CD4-positive, alpha-beta memory T cell (primary cell): ENCODE measurements at places on chromosomes 4 and X.

DNA sequence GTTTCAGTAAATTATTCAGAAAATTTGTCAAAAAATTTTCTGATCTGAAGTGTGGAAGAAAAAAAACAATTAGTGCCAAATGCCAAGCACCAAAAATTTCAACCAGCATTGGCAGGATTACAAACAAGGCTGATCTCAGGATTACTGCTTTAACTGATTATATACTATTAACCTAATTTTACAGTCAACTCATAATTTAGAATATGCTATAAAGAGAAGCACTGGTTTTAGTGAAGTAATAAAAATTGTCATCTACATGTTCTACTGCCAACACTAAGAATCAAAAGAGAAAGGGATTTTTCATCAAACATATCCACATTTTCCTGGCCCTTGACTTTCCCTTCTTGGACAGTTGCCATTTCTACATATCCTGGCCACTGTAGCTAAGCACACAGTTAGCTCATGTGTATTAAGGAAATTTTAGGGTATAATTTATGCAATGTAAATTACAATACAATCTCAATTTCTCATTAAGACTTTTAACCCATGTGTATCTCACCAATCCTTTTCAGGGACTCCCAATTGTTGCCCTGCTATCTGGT, 33.8 kb downstream of the THOC2 start:
- no peak for DNase-seq

DNA sequence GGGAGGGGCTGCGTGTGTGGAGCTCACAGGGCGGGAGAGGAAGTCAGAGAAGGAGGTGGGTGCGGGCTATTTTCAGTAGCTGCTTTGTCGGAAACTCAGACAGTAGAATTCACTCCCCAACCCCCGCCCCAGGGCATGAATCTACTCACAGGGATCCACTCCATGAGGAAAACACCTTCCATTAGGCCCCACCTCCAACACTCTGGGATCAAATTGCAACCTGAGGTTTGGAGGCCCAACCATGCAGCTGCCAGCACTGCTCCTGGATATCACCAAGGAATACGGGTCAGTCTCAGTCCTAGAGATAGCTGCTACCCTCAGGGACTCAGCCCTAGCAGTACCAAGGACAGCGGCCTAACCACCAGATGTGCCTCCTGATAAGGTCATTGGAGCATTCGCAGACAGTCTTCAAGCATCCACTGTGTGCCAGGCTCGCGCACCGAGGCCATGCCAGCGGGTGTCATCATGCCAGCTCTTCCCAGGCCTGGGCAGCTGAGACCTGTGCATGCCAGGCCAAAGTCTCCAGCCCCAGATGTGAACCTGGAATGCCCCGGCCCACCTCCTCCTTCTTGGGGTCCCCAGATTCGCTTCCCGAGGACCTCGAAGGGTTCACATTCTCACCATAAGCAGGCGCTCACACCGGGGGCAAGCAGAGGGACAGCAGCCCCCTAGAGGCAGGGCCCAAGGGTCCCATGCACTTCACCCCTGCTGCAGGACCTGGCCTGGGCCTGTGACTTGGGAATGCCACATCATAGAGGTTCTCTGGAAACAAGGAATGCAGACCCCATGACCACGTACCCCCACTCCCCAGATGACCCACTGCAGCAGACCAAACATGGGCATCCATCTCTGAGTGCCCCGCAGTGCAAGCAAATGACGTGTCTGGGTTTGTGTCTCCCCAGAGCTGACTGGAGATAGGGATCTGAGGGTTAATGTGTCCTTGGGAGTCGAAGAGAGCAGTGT, 102.3 kb downstream of the ADRA2C start:
- no peak for DNase-seq

- DNase-seq: no peak
Measured at GRCh38 chr4:137707102-137707620, 174.9 kb upstream of the PCDH18 start.

- DNase-seq: no peak
Measured at GRCh38 chr4:138406876-138407275, 164.7 kb upstream of the SLC7A11 start.
